IPS DF 6.9 (cell line): ENCODE measurements at places on chromosomes 7 and 10.

- no peak for DNase-seq
Observed at GRCh38 chr7:13953368-13953767, 36.1 kb downstream of the ETV1 start.

DNA sequence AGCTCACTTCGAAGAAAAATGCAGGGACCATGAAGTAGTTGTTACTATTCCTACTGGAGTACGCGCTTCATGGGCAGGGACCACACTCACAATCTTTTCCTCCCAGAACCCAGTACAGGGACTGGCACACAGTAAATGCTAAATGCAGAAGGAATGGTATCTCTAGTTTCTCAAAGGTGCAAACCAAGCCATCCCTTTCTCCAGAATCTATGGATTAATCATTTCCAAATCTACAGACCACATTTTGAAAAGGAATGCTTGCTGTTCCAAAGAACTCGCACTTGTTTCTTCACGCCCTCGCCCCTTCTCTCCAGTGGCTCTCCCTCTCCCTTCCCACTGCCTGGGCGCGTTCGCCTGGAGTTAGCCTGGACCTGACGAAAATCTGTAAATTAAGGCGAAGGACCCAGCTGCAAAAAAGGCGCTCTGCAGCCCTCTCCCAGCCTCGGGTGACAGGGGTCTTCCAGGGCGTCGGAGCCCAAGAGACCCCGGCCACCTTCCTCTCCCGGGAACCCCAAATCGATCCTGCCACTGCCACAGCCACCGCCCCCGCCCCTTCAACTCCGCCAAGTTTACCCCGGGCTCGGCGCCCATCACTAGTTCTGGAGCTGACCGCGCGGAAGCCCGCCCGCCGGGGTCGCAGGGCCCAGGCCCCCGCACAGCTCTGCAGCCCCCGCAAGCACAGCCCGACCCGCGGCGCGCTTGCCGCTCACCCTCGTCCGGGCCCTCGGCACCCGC lies 527 bp downstream of the PDIA4 start:
- DNase-seq: no peak

GRCh38 chr7:130021105-130021834 lies 29.9 kb downstream of the ZC3HC1 start:
- no peak for DNase-seq

GRCh38 chr10:80485076-80485945 lies 31.2 kb downstream of the TSPAN14 start:
- DNase-seq: no peak

DNA sequence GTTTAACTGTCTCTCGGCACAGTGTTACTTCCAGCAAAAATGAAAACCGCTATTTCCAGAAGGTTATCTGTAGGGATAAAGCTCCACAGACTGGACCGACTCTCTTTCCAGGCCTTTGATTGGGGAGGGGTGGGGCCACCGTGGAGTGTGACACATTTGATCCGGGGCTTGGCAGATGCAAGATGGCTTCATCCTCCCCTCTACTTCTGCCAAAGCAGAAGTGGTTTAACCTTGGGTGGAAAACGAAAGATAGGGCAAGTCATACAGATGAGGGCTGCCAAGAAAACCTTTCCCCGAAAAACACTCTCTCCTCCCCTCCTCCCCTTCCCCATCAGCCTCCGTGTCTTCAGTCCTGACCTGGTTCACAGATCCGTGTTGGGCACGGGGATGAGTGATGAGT lies 139.7 kb upstream of the SH2B2 start:
- DNase-seq: no peak

DNA sequence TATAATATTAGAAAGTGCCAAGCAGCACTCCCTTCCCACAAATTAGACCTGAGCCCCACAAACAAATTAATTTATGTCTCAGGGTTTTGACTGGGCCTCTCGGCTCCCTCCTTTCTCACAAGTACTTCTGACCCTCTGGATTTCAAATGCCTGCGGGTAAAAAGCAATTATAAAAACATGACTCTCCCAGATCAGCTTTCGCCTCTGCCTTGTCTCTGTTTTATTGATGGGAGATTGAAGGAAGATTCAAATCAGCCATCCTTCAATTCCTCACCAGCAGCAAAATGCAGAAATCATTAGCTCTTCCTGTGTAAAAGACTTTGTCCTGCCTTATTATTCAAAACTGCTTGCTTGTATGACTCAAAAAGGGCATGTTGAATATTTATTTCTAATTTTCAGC lies 453.7 kb upstream of the MKI67 start:
- no peak for DNase-seq

- DNase-seq: no peak
Observed at GRCh38 chr10:119903946-119904666, 11.6 kb downstream of the SEC23IP start.

- no peak for DNase-seq
Observed at GRCh38 chr10:127836966-127837365, 55.8 kb downstream of the CLRN3 start.

DNA sequence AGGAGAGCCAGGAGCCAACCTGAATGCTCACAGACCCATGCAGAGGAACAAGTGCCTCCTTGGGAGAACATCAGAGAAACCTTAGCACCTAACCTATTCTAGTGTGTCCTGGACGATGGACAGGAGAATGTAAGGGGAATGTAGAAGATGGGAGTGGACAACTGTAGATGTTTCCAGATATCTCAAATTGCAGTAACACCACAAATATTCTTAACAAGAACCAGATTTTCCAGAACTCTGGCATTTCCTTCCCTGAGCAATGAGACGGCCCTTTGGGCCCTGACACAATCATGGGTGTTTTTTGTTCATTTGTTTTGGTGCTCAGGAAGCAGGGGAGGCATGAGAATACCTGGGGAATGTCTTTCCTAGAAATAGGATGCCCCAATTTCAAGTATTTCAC lies 196.1 kb upstream of the PRSS1 start:
- DNase-seq: no peak

DNA sequence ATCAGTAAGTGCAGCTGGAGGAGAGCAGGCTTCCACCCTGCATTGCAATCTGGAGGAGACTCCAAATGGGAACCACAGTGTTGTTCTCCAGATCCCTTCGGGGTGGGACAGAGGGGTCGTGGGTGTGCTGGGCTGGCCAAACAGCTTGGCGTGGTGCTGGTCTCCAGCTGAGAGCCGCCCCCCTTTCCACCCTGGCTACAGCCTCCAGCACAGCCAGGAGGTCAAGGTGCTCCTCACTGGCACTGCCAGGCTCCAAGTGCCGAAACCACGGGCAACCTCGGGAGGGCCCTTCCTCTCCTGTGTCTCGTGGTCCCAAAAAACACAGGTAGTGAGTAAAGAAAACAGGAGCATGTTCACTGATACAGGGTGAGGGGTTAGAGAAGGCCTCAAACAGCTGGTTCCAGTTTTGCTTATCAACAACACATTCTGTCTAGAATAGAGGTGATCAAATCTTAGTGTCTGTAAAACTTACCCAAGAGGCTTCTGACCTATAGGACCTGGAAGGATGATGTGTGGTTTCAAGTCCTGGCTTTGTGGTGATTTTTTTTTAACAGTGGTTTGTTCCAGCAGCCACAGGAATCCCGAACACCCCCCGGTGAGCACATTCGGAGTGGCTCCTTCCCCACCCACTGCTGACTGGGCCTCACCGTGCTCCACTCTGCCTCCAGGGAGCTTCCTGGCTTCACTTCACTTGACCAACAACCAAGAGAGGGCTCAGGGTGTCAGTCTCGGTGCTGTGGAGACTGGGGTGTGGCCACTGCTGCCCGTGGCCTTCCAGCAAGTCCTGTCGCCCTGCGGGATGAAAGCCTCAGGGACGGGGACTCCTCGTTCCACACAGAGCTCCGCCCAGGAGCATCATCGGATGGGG lies 31.2 kb upstream of the EN2 start:
- no peak for DNase-seq

- no peak for DNase-seq
Observed at GRCh38 chr7:142194201-142194600, 63.7 kb downstream of the PRSS58 start.

DNA sequence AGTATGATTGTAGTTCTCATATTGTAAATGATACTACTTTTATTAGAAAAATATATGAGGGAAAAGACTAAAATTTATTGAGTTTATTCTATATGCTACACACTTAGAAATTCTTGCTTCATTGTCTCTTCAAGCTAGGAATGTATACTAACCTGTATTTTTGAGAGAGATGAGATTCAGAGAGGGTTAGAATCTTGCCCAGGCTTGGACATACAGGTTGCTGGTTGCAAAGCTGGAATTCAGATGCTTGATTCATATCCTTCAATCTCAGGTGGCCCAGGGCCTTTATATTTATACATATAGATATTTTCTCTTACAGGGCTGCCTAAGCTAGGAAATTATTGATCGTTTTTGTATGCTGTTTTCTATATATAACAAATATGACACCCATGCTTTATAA lies 324.2 kb downstream of the CDK14 start:
- DNase-seq: no peak

DNA sequence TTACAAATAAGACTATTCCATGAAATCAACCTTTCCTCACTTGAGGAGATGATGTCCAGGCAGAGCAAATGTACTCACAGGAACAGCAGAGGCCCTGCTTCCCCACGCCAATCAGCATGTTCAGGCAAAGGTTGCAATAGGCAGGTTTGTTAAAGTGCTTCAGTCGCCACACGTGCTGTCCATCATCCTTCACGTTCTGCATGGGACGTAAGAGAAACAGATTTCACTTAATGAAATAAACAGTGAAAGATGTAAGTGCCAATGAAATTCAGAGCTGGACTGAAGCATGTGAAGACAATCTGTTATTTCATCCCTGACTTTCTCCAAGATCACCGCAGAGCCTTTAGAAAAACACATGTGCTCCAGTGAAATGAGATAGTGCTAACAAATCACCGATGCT lies 217.4 kb downstream of the DGKB start:
- no peak for DNase-seq

- DNase-seq: no peak
Observed at GRCh38 chr10:323651-324293, 188.5 kb downstream of the ZMYND11 start.

DNA sequence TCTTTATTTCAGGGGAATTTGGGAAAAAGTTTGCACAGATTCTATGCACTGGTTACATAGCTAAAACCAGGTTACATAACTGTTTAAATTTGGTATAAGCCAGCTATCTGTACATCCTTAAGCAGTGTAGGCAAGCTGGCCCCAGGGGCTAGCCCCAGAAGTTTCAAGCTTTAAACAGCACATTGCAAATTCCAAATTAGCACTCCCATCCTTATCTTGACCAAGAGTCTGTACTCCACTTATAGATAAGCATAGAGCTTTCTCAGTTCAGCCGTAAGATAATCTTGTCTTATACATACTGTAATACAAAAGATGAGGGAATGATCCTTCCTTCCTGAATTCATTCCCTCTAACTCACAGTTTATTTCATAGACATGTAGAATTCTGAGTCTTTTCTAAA lies 109.3 kb downstream of the SPAG6 start:
- no peak for DNase-seq

DNA sequence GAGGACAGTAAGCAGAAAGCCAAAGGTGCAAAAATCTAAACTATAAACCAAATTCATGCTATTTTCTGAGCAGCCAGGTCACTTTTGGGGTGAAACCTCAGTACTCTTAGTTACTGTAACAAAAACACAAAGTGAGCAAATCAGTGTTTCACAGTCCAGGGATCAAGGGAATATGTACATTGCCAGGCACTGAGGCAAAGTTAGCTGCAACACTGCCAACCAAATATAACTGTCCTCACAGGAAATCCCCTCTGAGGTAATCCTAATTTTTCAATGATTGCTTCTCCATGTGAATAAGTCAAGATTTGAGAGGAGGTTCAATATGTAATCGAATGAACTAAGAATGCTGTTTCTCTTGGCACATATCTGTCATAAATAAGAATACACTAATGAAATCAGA lies 229.7 kb downstream of the TSPAN12 start:
- no peak for DNase-seq

DNA sequence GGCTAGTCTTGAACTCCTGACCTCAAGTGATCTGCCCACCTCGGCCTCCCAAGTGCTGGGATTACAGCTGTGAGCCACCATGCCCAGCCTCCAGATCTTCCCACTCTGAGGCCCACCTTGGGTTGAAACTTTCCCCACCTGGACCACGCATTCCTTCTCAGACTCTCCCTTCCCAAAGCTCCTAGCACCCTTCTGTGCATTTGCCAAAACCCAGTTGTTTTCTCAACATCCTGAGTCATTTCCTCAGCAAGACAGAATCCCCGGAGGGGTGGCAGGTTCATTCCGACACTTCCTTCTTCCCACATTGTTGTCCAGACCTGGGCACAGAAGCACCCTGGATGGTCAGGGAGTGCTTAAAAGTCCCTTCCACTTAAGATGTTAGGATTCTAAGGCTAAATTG lies 28.9 kb downstream of the BAG3 start:
- no peak for DNase-seq

DNA sequence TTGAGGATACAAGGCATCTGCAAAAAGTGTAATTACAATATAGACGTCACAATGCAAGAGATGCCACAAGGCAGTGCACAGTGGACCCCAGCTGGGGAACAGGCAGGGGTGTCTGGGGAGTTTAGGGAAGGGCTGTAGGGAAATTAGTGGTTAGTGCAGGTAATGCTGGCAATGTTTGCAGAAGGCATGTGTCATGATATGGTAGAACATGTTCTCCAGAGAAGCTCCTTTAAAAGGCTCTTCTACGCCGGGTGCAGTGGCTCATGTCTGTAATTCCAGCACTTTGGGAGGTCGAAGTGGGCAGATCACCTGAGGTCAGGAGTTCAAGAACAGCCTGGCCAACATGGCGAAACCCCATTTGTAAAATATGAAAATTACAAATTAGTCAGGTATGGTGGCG lies 98.0 kb downstream of the JCAD start:
- no peak for DNase-seq

DNA sequence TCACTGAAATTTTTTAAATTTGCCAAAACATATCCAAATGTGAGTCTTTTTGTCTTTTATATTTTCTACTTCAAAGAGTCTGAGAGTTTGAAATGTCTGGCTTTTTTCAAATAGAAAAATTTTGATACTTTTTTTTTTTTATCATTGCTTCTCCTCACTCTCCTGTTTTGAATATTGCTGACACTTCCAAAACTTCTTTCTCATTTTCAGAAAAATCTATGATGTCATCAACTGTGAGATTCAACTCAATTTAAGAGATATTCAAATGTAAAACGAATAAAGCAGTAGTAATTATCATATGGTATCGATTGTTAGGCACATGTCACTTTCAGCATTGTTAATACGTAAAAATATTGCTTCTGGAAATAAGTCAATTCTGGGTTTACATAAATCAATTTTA lies 505.8 kb upstream of the STEAP1 start:
- no peak for DNase-seq

DNA sequence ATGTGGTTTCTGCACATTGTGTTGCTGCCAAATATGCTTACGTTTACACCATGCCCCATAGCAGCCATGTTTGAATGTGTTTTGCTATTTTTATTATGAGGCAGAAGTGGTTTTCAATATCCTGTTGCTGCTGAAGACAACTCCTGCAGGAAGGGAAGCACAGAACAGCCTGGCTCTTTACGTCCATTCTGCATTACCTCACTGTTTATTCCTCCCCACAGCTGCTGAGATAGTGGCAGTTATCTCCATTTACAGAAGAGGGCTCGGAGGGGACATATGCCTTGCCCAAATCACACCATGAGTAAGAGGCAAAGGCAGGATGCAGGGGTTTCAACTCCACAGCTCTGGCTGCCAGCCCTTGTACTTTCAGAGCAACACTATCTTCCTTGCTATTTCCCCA lies 35.3 kb downstream of the PLPP4 start:
- DNase-seq: no peak
